Vagina (tissue), 2 donors: ENCODE measurements at places on chromosomes 1 and 21.

GRCh38 chr1:36851087-36851486, 183.2 kb downstream of the GRIK3 start:
- no peak for DNase-seq

- DNase-seq: no peak
These were observed 253.1 kb upstream of the DUSP10 start for GRCh38 chr1:221994939-221995338.

DNA sequence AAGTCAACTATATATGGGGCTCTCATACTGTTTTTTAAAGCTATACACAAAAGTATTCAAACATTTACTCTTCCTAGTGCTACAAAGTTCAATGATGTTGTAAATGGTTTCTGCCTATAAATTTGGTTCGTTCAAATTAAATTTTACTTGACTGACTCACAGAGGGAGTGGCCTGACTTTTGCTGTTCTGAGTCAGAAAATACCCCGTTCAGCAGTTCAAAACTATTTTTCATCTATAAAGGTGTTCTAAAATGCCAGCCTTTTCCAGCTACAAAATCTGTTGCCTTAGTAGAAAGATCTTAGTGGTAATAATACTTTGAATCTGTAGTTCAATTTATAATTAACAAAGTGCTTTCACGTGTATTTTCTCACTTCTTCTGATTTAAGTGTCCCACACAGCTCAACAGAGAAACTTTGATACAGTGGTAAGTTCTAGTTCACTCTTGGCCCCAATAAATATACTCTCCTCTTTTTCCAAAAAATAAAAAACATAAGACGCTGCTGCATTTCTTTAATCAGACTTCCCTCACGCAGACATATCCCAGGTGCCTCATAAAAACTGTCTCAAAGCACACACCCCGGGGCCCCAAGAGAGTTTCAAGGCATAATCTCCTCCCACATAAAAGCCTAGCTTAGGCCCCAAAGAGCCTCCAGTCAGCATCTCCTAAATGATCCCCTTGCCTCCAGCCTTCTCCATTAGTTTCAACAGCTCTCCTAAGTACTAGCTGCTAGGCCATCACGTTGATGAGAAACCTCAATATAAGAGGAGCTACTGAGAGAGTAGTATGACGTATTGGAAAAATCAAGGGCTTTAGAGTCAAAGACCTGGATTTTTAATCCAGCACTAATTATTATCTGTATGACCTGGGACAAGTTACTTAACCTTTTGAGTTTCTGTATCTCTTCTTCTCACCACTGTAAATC, 3.2 kb downstream of the PTP4A2 start:
- DNase-seq: no peak

GRCh38 chr1:64921771-64922170, 44.6 kb downstream of the JAK1 start:
- DNase-seq: no peak

DNA sequence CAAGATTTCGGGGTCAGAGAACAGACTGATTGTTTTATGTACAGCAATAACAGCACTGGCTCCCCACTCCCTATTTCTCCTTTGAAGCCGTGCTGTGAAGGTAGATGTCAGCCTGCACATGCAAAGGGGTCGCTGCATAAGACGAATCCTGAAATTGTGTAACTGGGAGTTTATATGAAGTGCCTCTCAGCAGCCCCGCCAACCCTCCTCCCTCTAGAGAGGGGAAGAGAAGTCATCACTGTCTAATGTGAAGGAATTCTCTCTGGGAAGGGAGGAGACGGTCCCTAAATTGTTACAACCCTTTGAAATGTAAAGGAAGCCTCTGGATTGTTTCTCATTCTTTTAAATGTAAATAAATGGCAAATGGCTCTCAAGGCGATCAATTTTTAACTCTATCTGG, 545.3 kb downstream of the PLA2G4A start:
- DNase-seq: no peak

- no peak for DNase-seq
These were observed 32.0 kb upstream of the MYOCOS start for GRCh38 chr1:171590022-171590421.

DNA sequence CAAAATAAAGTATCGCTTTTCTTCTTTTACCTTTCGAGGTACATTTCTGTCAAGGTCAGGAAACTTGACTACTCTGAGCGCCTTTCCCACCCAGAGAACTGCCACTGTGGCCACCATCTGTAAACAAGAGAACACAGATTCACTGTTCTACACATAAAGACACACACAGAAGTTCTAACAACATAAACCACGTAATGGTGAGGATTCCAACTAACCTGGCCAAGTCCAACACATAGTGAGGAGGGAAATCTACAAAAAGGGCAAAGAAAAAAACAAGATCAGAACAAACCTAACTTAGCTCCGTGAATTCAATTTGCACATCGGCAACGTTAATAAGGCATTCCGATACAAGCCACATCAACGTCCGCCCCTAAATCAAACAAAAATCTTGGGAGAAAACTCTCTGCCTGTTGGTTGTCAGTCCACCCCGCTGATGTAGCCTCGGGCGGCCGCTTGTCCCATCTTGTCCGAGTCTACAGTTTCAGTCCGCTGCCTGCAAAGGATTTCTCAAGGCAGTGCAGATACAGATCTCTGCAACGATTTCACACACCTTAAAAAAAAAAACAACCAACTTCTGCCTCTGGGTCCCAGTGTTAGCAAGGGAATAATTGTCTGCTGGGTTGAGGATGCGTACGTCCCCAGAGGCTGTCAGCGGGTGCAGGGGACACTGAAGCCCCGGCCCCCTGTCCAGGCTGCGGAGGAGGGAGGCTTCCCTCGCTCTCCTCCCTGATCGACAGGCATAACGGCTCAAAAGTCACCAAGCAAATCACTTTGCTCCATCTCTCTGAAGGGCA, 1.0 kb downstream of the SLC35D1 start:
- DNase-seq: no peak

DNA sequence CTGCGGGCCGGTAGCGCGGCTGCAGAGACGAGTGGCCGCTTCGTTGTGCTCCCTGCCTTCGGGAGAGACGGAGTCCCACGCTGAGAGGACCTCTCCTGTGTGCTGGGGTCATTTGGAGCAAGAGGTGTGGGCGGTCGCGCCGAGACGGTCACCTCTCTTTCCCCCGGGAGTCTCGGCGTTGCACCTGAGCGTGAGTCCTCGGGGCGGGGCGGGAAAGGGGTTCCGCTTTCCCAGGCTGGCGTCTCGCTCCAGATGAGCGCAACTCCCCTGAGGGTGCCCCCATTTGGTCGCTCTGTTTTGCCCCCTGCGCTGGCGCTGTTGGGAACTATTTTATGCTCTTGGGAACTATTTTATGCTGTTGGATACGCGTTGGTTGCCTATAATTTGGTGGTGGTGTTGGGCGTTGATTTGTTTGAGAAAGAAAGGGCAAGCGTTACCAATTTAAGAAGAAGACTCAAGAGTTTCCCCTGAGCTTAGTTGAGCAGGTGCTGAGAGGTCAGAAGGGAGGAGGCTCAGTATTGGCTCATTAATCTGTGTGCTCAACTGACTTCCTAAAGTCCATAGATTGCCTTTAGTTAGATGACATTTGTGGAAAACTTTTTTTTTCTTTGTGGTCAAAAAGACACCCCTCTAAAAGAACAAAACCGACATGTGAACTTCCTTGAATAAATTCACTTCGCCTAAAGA, 683 bp downstream of the LRRC8B start:
- no peak for DNase-seq

GRCh38 chr1:170077926-170078325, 3.4 kb upstream of the KIFAP3 start:
- DNase-seq: no peak

DNA sequence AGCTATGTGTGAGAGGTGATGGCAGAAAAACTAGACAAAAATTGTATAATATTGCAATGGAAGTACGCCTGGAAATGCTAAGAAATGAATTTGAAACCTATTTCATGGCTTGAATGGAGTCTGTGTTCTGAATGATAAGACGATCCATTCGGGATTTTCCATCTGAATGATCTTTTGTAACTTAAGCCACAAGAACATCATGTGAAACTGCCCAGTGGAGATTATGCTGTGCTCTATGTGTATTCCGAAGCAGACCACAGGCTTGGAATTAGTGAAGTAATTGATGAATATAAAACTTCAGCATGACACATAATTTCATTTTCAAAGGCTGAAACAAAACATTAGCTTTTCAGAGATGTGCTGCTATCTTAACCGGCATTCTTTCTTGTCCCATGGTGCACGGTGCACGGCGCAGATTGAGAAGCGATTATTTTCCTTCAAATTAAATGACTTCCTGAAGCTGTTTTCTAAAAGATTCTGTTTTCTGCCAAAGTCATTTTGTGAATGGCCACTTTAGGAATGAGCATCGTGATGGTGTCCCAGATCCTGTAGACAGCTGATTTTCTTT, 652.9 kb downstream of the PLA2G4A start:
- DNase-seq: no peak

DNA sequence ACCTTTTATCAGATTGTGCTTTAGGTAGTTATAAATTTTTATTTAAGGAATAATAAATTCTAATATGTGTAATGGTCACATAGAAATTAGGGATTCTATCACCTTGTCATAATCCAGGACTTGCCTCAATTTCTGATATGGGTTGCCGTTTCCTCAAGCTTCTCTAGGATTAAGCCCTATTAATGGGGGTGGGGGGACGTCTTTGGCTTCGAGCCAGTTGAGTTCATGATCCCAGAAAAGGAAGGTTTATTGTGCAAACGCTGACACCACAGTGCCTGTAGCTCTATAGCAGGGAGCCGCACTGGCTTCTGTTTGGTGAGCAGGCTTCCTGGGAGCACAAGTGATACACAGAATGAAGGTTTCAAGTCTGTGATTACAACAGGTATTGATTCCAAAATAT, 22.0 kb upstream of the VAMP3 start:
- DNase-seq: no peak
